Placental pericyte (primary cell): ENCODE measurements at places on chromosomes 16 and 17. TPM values are rescaled to one million over a fixed set of nuclear protein-coding genes. Genes with fewer than 3 reads are reported as not detected.

Gene KCNH6
- total RNA-seq, result 0.14 TPM in 1 of 2 replicates, not detected in the other

Gene PRAC2
- total RNA-seq, result 0.66 TPM in 1 of 2 replicates, not detected in the other

Gene KRT36
- total RNA-seq, result 0.22 TPM in 1 of 2 replicates, not detected in the other

Gene NPIPB12
- total RNA-seq, result 10.7 and 22.8 TPM in 2 replicates

Gene CHST5
- total RNA-seq, result under 0.01 TPM in 2 replicates

Gene SLC5A2
- not detected in 2 replicates for total RNA-seq

Gene RAB11FIP4
- under 0.01 and 0.44 TPM in 2 replicates for total RNA-seq

Gene ZMYND15
- 0.22 TPM in 1 of 2 replicates, not detected in the other for total RNA-seq
